HL-60 (cell line): ENCODE measurements at places on chromosomes 5 and 9.

- no peak for DNase-seq
Measured at GRCh38 chr9:97811533-97812246, 41.3 kb upstream of the FOXE1 start.

DNA sequence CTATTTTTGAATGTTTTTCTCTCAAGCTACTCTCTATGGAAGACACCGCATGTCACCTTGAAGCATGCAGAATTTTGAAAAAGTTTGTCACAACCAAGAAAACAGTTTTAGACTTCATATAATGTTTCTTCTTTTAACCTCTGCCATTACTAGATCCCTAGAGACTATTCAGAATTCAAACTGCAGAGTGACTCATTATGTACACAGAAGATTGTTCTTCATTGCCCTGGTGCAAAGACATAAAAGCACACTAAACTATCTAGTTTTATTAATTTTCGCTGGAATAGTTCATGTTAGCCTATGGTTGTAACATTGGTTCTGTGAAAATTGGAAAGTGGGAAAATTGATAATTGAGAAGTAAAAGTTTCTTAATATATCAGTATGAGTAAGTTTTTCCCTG lies 18.4 kb downstream of the F2RL2 start:
- no peak for DNase-seq

DNA sequence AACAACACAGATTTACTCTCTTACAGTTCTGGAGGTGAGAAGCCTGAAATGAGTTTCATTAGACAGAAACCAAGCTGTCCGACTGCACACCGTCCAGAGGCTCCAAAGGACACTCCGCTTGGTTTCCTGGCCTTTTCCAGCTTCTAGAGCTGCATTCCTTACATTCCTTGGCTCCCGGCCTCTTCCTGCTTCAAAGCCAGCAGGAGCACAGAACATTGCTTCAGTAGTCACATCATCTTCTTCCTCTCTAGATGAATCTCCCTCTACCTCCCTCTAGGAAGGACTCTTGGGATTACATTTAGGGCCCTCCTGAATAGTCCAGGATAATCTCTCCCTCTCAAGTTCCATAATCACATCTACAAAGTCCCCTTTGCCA lies 213.3 kb downstream of the CDK5RAP2 start:
- no peak for DNase-seq

DNA sequence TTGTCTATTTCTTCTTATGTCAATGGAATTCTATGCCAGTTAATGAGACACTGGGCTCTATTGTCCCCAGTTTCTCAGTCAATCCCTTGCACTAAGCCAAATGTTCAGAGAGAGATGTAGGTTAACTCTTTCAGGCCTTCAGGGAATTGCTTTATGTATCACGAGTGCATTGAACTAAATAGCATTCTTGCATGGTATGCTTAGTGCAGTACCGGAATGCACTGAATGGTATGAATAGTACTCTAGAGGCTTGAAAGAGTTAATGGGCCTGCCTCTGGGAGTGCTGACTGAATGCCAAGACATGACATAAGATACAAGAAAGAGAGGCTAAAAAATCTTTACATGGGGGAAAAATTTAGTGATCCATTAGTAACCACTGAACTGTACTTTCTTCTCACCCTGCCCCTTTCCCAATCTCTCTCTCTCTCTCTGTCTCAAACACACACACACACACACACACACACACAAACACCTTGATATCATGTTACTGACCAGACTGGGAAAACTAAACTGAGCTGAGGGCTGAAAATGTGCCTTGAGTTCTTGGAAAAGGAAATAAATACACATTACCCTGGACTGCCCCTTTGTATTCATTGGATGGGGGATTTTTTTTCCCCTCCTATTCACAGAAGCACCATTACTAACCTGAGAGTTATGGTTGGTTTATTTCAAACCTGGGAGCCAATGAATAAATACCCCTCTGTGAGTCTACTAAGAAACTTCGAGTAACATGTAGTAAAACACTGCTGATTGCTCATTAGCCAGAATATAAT lies 35.4 kb upstream of the TMC1 start:
- no peak for DNase-seq

GRCh38 chr5:132086277-132086794 lies 12.7 kb downstream of the CSF2 start:
- no peak for DNase-seq

DNA sequence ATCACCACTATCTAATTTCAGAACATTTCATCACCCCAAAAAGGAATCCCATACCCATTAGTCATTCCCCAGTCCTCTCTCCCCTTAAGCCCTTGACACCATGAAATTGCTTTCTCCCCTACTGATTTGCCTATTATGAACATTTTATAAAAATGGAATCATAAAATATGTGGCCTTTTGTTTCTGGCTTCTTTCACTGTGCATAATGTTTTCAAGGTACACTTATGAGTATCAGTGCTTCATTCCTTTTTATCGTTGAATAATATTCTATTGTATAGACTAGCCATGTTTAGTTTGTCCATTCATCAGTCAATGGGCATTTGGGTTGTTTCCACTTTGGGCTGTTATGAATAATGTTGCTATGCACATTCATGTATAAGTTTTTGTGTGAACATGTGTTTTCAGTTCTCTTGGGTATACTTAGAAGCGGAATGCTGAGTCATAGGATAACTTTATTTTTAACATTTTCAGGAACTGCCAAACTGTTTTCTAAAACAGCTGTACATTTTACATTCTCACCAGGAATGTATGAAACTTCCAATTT lies 40.4 kb upstream of the FGF1 start:
- no peak for DNase-seq

GRCh38 chr9:70883056-70883455 lies 238.4 kb downstream of the TRPM3 start:
- no peak for DNase-seq

DNA sequence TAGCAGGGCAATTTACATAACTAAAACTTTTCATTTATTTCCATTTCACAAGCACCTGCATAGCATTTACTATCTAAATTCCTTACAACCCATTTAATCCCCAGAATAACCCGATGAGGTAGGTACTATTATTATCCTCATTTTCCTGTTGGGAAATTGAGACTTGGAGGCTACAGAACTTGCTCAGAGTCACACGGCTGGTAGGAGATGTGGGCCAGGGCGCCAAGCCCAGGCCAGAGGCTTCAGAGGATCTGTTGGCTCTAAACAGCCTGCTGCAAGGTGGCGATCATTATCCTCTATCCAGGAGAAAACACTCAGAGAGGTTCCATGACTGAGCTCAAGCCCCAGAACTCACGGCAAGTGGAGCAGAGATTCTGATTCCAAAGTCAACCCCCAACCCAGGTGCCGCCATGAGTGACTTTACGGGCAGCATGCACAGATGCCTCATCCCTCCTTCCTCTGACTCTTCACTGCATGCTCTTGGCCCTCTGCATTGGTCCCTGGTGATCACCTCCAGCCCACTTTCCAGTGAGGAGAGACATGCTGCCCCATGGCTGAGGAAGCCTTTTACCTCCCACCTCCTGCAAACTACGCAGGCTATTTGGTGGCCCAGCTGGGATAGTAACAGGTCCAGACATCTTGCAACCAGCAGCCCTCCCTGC lies 168.4 kb upstream of the FSTL4 start:
- DNase-seq = no peak

DNA sequence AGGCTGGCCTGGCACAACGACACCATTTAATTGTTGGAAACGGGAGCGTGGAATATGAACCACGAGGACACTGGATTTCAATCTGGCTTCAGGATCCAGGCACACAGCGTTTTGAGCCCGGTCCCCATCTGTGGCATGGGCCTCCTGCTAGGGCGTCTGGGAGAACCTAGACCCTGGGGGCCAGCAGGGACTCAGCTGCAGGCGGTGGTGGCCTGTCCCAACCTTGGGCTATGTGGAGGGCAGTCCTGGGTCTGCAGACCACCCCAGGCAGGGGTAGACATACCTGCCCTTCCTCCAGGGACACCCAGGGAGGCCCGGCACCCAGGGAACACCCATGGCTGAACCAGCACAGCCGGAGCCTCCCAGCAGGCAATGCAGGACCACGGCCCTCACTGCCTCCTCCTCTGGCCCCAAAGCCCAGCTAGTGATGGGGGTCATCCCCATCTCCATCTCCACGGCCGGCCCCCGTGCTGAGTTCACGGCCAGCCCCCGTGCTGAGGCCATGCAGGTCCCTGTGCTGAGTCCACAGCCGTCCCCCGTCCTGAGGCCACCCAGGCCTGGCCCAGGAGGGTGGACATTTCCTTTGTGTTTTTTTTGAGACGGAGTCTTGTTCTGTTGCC lies 18.5 kb upstream of the UBAC1 start:
- DNase-seq = no peak

GRCh38 chr5:116237917-116238500 lies 153.2 kb downstream of the COMMD10 start:
- DNase-seq = no peak

GRCh38 chr5:154368041-154368800 lies 77.6 kb upstream of the SAP30L start:
- DNase-seq = no peak

GRCh38 chr9:137969008-137969407 lies 91.4 kb downstream of the CACNA1B start:
- DNase-seq = no peak

GRCh38 chr9:114824110-114824509 lies 18.3 kb upstream of the TNFSF15 start:
- DNase-seq = no peak

GRCh38 chr5:133792024-133792423 lies 176.4 kb downstream of the C5orf15 start:
- DNase-seq = no peak

- no peak for DNase-seq
Measured at GRCh38 chr5:127070243-127070642, 3.1 kb downstream of the C5orf63 start.

- DNase-seq = no peak
Measured at GRCh38 chr5:161265006-161265405, 281.5 kb downstream of the GABRB2 start.

DNA sequence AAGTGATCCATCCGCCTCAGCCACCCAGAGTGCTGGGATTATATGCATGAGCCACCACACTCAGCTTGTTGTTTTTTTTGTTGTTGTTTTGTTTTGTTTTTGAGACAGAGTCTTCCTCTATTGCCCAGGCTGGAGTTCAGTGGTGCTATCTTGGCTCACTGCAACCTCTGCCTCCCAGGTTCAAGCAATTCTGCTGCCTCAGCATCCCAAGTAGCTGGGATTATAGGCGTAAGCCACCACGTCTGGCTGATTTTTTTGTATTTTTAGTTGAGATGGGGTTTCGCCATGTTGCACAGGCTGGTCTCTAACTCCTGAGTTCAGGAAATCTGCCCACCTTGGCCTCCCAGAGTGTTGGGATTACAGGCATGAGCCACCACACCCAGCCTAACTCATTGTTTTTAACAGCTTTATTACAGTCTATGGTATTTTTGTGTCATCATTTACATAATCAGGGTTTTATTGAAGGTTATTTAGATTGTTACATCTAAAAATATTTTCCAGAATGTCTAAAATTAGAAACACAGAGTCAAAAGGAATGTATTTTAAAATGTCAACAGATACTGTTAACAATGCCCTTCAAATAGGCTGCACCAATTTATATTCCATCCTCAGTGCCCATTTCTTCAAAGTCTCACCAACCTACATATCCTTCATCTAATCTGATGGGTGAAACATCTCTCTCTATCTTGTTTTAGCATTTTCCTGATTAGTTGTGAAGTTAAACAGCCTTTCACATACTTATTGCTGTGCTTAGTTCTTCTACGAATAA lies 18.6 kb downstream of the KIF3A start:
- no peak for DNase-seq

GRCh38 chr5:10856683-10857337 lies 95.8 kb upstream of the DAP start:
- no peak for DNase-seq

GRCh38 chr9:112258106-112258505 lies 75.3 kb downstream of the PTBP3 start:
- no peak for DNase-seq

DNA sequence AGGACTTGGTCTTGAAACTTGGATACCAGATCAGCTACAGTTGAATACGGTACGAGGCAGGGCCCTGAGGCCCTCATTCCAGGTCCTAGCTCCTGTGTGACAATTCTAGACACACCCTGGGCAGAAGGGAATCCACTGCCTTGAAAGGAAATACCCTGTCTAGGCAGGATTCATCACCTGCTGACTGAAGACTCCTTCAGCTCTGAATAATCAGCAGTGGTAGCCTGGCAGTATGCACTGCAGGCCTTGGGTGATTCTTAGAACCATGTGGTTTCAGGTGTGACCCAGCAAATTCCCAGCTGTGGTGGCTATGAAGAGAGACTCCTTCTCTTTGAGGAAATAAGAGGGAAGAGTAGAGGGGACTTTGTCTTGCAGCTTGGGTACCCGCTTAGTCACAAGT lies 17.2 kb upstream of the EFNA5 start:
- no peak for DNase-seq

DNA sequence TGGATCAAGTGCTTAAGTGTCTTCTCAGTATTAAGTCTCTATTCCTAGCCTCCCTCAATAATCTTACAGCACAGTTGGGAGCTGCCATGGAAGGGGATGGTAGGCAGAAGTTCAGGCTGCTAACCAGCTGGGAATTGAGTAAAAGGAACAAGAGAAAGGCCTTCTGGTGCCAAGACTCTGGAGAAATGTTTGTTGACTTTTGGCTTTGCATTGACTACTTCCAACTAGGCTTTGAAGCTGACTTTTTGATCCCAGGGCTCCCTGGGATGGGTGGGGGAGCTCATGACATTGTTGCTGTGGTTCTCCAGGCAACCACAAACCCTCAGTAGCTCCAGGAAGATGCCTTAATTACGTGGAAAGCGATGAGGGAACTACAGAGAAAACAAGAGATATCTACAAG lies 85.2 kb upstream of the HTR4 start:
- DNase-seq = no peak

DNA sequence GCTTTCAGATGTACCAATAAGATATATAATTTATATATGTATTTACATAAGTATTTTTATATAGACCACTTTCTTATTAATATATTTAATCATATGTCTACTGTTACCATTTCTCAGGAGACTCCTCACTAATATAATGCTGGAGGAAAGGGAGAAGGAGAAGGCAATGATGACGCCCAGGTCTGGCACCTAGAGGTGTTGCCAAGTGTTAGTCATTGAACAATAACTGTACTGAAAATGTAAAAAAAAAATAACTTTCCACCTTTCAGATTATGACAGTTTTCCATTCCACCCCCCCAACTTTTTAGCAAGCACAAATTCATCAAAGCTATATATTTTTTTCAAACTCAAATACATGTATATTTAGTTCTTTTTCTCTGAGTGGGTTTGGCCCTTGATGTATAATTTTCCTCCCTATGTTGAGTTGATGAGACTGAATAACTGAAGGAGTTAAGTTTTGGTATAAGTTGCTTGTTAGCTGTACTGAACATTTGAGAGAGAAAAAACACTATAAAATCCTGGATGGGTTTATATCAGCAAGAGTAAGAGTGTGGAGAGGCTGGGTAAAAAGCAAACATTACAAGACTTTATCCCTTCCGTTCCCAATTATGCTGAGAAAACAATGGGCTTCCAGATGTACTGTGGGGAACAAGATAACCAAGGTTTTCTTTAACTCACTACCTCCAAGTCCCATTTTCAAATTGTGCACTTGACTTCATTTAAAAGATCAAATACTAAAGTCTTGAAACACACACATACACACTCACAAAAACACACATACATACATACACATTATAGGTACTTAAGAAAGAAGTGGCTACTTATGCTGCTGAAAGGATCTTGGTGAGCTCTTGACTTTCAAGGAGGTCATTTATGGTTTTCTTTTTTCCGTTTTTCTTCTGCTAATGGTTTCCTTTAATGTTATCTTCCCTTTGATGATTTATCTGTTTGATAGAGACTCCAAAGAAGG lies 142.8 kb upstream of the IFNE start:
- no peak for DNase-seq
